ENCODE measurements at places on chromosomes 13 and 19. TPM values are rescaled to one million over a fixed set of nuclear protein-coding genes. Genes with fewer than 3 reads are reported as not detected.

The S1PR5 gene
- total RNA-seq = not detected

DNA sequence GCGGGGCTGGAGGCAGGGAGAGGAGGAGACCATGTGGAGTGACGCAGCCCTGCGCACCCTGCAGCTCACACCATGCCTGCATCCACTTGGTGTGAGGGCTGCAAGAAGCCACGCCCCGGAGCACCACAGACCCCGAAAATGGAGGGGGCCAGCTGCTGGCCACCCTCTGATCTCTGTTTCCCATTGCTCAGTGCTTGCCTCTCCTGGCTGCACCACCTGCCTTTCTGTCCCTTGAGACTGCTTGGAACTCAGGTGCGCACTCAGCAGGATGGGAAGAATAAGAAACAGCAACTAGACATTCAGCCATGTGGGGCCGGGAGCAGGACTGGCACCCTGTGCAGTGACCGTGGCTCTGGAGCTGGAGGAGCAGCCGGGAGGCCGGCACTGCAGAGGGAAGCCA lies 64.0 kb downstream of the ANKRD10 start:
- H3K27me3 ChIP-seq = peaks cover 46% of the 10 kb centered on the region
- H3K4me1 ChIP-seq = no peaks in the 10 kb centered on the region
- no peak for DNase-seq
- no peak overlapping the region for H3K4me3 ChIP-seq
- H3K27ac ChIP-seq = no peak overlapping the region

The SIGLECL1 gene
- total RNA-seq = not detected

DNA sequence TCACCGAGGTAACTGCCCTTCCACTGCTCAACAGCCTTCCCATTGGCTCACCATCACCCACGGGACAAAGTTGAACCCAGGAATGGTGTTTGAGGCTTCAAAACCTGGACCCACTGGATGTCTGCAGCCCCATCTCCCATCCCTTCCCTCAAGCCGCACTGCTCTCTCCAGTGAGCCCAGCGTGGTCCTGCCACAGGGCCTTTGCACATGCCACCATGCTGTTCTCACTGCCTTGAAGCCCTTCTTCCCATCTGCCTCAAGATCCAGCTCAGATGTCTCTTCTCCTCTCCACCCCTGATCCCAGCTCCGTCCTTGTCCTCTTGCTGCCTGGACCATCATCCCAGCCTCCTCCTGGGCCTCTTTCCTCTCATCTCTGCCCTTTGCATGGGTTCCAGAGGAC lies 4.0 kb downstream of the SHISA7 start:
- peaks cover 54% of the 10 kb centered on the region for H3K27me3 ChIP-seq
- H3K4me1 ChIP-seq = peaks cover 27% of the 10 kb centered on the region
- H3K4me3 ChIP-seq = no peak overlapping the region
- DNase-seq = no peak
- H3K36me3 ChIP-seq = no peaks in the 10 kb centered on the region
- H3K27ac ChIP-seq = no peak overlapping the region

The FGF9 gene
- total RNA-seq = not detected

The ZNF345 gene
- 1.1 TPM for total RNA-seq

The LRG1 gene
- 0.33 TPM for total RNA-seq

DNA sequence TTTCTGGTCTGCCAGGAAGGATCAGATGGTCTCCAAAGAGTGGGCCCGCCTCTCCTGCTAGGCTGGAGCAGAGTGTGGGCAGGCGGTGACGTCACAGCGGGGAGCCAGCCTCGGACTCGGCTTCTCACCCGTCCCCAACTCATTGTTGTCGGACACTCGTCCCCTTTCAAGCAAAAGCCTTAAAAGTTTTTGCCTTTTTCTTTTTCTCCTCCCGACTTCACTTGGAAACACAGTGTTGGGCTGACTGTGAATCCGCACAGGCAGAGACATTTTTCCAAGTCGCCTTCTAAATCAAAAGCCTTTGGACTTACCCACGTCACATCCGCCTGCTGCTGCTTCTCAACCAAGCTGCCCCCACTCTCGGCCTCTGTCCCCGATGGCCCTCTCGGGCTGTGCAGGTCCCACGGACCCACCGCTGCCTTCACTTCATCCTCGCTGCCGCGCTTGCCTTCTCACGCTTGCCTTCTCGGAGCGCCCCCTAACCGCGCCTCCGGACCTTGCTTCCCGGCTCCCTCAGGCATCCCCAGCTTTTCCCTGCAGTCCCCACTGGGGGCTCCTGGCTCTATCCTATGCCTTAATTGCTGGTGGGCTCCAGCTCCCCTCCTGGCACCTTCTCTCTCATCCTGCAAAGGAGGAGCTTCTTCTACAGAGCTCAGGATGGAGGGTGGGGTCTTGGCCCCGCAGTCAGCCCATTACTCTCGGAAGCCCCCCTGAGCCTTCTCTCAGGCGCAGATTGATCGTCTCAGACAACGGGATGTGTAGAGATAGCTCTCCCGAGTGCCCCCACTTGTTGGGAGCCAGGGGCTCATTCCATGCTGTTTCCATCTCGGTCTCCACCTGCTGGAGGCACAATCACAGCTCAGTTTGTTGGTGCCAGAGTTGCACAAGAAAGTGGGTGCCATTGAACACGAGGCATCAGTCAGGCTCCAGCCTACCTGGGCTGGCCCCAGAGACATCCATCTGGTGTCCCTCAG lies 3.9 kb upstream of the ZNF135 start:
- no peak overlapping the region for H3K4me3 ChIP-seq
- no peak overlapping the region for H3K27ac ChIP-seq
- no peaks in the 10 kb centered on the region for H3K27me3 ChIP-seq
- DNase-seq = no peak
- no peaks in the 10 kb centered on the region for H3K4me1 ChIP-seq
- no peaks in the 10 kb centered on the region for H3K36me3 ChIP-seq

Data from MCF 10A (cell line).